ENCODE measurements at places on chromosomes 5 and 9.

DNA sequence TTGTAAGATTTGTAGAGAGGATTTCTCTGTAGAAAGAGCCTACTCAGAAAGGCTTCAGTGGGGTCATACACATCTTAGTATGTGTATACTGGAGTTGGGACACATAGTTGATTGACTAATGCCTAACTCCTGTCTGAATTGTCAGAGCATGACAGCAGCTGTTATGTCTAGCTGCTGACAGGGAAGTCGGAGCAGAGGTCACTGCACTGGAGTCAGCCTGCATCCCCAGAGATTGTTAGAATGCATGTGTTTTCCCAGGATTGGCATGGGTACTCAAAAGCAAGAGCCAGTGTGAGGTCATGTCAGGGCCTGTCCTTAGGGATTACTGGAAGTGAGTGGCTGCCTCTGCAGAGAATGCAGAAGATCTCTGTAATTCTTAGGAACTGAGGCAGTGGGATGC lies 82.7 kb downstream of the ITGA1 start:
- DNase-seq, result no peak

DNA sequence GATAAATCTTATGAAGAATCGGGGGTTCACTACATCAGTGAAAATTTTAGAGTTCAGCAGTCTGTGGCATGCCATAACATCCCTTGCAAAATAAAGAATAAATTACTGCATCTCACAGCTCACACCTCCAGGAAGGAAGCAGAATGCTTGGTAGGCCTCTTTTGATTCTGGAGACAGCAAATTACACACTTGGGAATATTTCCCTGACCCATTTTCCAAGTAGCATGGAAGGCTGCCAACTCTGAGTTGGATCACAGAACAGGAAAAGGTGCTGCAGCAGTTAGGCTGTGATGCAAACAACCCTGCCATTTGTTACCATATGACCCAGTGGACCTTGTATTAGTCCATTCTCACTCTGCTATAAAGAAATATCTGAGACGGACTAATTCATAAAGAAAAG lies 293.5 kb downstream of the ASTN2 start:
- DNase-seq, result no peak

- DNase-seq, result no peak
Observed at GRCh38 chr5:154384480-154385235, 61.1 kb upstream of the SAP30L start.

- no peak for DNase-seq
Observed at GRCh38 chr9:69483886-69484422, 158.9 kb downstream of the ENTREP1 start.

DNA sequence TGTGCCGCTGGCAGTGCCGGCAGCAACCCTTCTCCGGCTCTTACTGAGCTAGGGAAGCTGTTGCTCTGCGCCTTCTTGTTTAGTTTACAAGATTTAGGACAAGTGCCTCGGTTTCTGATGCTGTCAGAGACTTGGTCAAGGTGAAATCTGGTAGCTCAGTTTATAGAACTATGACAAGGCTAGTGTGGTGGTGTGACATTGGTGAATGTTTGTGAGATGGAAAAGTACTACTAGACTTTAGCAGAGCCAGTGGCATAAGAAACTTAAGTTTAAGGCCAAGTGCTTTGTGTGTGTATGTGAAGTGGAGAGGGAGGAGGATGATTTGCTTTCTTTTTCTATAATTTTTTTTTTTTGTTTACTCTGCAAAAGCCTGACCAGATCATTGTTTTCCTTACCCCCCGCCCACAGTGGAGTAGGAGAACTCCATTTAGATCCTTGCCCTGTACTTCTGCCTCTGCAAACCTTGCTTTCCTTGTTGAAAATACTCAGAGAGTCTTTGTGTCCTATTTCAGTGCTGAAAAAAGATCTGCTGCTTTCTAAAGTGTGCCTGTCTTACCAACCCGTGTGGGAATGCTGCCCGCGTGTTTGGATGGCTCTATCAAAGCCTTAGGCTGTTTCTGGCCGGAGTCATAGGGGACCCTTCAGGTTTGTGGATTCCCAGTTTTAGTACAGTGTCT lies 75.9 kb downstream of the TRIO start:
- no peak for DNase-seq

GRCh38 chr9:5008202-5008601 lies 23.1 kb downstream of the JAK2 start:
- no peak for DNase-seq

DNA sequence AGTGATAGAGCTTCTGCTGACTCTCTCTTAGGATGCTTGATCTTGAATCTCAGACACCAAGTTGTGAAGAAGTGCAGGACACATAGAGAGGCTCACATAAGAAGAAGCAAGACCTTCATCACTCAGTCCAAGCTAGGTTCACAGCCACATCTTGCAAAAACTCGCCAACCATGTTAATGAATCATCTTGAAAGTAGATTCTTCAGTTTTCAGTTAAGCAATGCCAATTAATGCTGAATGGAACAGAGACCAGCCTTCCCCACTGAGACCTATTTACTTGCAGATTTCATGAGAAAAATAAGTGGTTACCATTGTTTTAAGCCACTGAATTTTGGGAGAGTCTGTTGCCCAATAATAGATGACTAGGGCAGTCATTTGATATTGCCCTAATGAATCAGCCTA lies 217.7 kb upstream of the EDIL3 start:
- DNase-seq, result no peak

- peak; percentile 85 for DNase-seq
Observed at GRCh38 chr9:137029058-137029936, 1.3 kb upstream of the ABCA2 start.

- DNase-seq, result no peak
Observed at GRCh38 chr5:68798877-68799843, 294.7 kb upstream of the SLC30A5 start.

DNA sequence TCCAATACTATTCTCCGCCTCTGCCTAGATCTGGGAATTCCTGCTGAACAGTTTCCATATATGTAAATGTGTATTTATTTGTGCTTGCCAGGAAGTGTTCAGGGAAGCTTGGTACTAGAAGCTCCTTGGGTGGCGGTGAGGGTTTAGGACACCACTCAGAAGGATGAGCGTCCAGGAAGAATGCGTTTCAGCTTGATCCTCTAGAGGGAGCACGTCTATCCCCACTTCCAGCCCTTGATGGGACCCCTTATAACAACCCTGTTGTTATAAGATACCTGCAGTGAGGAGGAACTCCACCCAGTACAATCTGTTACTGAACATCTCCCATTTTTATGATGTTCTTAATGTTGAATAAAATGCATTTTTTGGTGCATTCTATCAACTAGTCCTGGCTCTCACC lies 88.9 kb downstream of the CYFIP2 start:
- no peak for DNase-seq

GRCh38 chr9:26375448-26375847 lies 517.2 kb downstream of the CAAP1 start:
- no peak for DNase-seq

GRCh38 chr5:60267907-60268306 lies 374.4 kb upstream of the PDE4D start:
- no peak for DNase-seq

DNA sequence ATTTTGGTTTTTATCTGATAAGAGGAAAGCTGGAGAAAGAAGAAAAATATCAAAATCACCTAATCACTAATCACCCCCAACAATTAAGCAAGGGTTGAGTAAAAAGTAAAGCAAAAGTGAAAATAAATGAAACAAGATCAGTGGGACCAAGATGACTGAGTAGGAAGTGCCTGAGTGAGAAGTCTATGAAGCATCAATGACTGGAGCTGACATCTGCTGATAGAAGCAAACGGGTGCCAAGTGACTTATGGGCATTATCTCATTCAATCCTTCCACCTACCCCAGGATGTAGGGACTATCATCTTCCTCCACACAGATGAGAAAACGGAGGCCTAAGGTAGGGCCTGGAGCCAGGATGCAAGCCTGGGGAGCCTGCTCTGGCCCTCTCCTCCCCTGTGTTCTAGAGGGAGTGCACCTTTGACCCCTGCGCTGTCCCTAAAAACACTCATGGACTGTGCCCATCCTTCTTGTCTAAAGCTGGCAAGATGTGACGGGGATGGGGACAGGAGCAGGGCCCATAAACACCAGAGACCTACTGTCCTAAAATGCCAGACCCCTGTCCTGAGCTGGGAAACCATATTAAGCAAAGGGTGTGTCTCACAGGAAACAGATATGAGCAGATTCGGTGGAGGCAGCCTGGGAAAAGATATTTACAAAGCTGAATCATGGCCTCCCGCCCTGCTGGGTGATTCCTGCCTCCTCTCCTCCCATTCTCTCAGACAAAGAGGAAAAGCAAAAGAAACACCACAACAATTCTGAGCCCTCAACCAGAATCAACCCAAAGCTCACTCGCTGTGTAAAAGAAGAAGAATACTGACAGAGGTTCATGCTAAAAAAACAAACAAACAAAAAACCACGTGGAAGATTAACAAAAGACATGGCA lies 116.0 kb downstream of the AUH start:
- no peak for DNase-seq

- DNase-seq, result no peak
Observed at GRCh38 chr9:127049044-127049443, 73.4 kb downstream of the ANGPTL2 start.

GRCh38 chr9:89594811-89595550 lies 9.8 kb upstream of the GADD45G start:
- peak; percentile 13 for DNase-seq

DNA sequence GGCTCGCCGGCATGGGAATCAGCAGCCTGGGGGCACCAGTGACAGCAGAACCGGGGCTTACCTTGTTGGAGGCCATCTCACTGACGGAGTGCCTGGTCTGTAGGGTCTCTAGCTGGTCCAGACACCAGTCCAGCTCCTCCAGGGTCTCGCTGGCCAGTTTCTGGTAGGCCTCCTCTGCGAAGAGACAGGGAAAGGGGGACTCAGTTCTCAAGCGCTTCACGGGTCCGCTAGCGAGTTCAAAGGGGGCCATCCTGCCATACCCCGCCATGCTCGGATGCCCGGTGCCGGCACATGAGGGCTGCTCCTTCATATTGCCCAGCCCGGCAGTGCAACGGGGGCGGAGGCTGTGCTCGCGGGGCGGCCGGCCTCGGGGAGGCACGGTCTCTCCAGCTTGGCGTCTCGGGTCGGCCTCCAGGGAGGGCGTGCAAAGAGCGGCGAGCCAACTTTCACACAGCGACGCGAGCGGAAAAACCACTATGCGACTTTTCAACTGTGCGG lies 456.0 kb downstream of the RAB3C start:
- no peak for DNase-seq

DNA sequence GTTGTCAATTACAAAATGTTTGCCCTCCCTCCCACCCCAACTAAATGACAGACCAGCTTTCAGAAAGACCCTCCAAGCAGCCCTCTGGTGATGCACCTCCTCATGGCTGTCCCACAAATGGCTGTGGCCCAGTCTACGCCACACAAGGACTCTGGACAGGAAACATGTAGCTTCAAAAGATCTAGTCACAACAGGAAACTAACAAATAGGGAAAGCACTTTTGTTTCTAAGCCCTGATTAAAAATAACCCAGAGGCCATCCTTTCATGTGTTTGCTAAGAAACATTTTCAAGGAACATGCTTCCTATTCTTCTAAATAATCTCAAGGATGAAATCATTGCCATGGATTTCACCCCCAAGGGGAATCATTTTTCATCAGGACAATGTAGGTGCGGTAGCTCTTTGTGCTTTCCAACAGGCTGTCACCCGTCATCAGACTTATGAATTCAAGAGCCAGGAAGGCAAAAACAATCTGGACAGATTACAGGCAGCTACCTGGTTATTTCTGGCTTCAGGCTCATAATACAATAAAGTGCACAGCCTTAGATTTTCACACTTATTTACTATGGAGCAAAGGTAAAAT lies 20.1 kb downstream of the PCSK1 start:
- DNase-seq, result no peak

GRCh38 chr5:157670662-157671591 lies at the start of gene C5orf52:
C5orf52 (plus strand) TSS chr5:157671533; CDS start chr5:157671615, 82 bp downstream.
- peak; percentile 32 for DNase-seq

GRCh38 chr9:127223266-127223665 lies 41.3 kb upstream of the GARNL3 start:
- DNase-seq, result no peak

DNA sequence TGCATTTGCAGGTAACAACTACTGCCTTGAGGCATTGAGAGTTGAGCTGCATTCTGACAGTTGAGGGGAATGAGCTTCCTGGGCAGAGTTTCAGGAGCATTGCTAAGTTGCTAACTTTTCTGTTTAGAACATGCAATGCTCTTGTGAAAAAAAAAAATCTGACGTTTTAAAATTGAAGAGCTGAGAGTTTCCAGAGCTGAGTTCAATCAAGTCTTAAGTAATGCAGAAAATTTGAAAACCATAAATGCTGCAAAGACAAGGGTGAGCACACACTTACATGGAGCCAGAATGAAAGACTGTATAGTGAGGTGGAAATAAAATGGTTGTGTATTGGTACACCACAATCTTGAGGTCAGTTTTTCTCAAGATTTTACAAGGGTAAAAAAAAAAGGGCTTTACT lies 166.0 kb downstream of the GABRB2 start:
- DNase-seq, result no peak

- DNase-seq, result no peak
Observed at GRCh38 chr9:119677811-119678505, 308.7 kb upstream of the BRINP1 start.

DNA sequence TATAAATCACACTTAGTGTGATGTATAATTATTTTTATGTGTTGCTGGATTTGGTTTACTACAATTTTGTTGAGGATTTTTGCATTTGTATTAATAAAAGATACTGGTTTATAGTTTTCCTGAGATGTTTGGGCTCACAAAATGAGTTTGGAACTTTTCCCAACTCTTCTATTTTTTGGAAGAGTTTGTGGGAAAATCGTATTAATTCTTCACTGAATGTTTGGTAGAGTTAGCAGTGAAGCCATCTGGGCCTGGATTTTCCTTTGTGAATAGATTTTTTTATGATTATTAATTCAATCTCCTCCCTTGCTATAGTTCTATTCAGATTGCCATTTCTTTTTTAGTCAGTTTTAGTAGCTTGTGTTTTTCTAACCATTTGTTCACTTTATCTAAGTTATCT lies 201.7 kb upstream of the NFIL3 start:
- no peak for DNase-seq

DNA sequence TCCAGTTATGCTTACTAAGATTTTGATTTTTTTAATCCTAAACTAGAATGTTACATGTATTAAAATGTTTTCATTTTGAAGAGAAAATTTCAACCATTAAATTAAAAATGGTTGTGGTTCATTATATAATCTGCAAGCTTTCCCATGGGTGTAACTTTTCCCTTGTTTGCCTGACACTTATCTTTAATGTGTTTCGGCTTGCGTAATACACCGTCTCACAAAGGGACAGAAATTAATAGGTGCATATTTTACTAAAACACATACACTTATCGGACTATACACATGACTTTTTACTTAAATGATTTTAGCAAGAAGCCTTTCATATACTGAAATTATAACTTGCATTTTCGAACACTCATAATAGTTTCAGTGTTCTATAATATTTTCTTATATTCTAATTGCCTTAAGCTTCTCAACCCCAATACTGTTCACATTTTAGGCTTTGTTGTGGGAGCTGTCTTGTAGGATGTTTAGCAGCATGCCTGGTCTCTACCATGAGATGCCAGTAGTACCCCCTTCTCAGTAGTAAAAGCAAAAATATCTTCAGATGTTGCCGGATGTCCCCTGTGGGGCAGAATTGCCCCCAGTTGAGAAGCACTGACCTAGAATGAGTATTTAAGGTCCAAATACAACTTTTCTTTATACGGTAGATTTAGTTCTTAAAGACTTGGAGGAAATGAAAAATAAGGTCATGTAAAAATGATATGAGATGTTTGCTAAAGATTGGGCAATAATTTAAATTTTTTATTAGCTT lies 28.6 kb downstream of the UGCG start:
- DNase-seq, result no peak

All from stimulated activated CD4-positive, alpha-beta T cell treated with anti-CD3 and anti-CD28 coated beads, Interleukin-2, amount 100 ng/mL, for 24 hours (primary cell).